ENCODE measurements at places on chromosomes 6 and 20.

- no peak for DNase-seq
Observed at GRCh38 chr20:38873050-38873581, 53.1 kb upstream of the FAM83D start.

- no peak for DNase-seq
Observed at GRCh38 chr6:168597471-168597875, 156.5 kb downstream of the SMOC2 start.

DNA sequence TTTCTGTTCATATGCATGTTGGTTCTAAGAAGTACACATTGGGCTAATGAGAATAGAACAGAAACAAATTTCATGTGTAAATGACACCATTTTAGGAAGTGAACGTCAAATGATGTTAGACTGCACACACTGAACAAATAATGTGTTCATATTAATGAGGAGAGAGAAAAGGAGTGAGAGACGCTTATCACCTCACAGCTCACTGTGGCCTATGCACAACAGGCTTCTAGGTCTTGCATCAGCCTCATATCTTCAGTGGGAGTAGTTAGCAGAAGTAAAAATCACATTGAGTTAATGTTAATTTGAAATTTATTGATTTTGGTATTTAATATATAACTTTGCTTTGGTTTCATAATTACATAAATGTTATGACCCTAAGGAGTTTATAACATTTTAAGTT is 112.8 kb upstream of the FLRT3 start:
- DNase-seq = no peak

GRCh38 chr20:48460681-48461080 is 367.1 kb downstream of the PREX1 start:
- no peak for DNase-seq

DNA sequence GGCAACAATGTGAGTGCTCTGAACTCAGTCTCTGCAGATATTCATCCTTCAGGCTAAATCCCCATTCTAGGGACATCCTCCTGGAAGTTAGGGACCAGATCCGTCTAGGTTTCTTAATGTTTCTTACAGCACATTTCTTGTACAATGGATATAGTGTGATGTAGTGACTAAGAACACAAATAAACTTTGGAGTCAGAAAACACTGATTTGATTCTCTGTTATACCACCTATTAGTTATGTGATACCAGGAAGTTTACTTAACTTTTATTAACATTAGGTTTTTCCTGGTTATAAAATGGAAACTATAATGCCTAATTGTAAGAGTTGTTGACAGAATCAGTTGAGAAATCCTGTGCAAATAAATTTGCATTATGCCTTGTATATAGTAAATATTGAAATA is 57.6 kb upstream of the KCNQ5 start:
- no peak for DNase-seq

DNA sequence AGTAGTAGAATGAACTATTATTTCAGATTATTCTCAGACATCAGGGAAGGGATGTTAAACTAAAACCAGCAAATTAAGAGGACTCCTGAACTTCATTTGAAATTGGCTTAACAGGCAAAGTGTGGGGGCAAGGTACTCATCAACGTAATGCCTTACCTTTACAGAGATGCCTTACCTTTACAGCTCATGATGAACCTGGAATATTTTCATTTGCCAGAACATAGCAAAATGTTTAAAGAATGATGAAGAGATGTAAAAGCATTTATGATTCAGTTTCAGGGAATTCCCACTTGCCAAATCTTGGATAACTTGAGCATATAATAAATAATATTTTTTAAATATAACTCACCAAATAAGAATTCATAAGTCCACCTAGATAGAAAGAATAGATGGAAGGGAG is 207.5 kb downstream of the TINAG start:
- DNase-seq = no peak

GRCh38 chr20:35179292-35180212 is 7.7 kb downstream of the PROCR start:
- no peak for DNase-seq

GRCh38 chr20:23659989-23660837 is 22.5 kb upstream of the CST3 start:
- DNase-seq = no peak

DNA sequence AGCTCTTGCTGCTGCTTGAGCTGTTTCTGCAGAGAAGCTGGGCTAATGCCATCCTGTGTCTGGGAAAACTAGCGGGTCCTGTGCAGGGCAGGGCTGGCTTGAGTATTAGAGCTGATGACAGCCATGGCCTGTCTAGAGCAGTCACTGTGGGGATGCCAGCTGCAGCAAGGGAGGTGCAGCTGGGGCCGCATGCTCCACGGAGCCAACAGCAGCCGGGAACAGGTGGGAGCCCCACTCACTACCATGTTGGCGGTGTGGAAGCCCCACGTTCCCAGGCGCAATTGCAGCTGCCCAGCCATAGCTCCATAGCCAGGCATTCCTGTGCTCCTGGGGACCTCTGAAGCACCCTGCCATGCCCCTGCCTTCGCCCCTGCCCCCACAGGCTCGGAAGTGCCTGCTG is 212.9 kb downstream of the TFAP2C start:
- no peak for DNase-seq

DNA sequence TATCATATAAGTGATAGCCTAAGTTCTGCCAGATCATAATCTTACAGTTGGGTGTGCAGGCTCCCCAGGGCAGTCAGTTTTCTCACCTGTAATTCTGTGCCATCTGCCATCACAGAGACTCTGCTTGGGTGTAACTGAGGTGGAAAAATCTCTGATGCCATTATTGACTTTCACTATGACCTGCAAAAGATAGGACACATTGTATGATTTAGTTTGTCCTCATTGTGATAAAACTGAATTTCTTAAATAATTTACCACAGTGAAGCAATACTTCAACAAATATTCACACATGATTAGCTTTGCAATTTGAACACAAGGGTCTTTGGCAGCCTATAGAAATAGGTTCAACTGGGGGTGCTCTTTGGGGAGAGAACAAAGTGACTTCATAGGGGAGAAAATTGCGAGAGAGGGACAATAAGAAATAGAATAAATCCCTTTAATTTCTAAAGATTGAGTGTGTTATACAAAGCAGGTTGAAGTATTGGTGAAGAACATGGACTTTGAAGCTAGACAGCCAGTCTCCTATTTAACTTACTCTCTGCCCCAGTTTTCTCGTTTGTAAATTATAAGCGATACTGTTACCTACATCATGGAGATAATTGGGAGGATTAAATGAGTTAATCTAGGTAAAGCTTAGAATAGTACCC is 27.3 kb downstream of the FAM229B start:
- DNase-seq = no peak

DNA sequence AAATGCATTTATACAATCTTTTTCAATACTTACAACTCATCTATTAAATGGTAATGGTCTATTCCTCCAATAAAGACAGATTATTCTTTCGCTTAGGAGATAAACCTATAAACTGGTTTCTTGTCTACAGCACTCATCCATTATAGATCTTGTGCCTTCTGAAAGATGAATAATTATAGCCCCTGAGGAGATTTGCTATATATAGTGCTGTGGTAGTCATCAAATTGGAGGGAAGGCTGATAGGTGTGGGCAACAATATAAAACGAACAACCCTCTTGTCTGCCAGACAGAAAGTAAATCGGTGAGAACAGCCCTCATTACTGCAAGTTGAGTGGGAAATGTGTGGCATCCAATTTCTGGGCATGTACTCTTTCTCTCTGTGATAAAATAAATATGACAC is 292.5 kb upstream of the CNR1 start:
- no peak for DNase-seq

- no peak for DNase-seq
Observed at GRCh38 chr6:79787626-79788025, 156.5 kb downstream of the SH3BGRL2 start.

- DNase-seq = no peak
Observed at GRCh38 chr6:169343886-169344749, 90.5 kb upstream of the THBS2 start.

GRCh38 chr20:1489325-1489724 is 1.9 kb downstream of the SIRPB2 start:
- DNase-seq = no peak

DNA sequence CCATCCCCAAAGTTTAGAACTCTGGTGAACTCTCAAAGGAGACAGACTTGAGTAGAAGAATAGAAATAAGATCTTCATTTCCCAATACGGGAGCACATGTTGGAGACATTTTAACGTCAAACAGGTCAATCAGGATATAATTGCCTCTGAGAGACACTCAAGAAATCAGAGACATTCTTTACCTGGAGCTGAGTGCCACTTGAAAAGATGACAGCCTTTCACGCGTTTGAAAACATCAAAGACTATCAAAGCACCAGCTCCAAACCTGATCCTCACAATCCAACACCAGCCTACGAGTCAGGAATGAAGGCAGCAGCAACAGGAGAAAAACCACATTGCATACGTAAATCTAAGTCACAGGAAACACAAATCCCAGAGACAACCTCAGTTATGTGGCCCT is 571.5 kb upstream of the CDH4 start:
- DNase-seq = no peak

DNA sequence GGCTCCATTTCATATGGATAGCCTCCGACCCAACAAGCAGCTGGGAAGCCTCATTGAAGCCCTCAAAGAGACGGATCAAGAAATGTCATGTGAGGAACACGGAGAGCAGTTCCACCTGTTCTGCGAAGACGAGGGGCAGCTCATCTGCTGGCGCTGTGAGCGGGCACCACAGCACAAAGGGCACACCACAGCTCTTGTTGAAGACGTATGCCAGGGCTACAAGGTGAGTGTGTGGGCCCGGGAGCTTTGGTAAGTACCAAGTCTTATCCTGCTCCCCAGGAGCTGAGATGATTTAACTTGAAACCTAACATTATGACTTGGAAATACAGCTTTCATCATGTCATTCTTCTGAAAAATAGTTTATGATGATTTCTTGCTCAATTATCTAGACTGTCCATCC is 4.1 kb downstream of the TRIM38 start:
- no peak for DNase-seq

All from GM04503 (cell line).